Hematopoietic multipotent progenitor cell treated with erythropoietin and hydrocortisone succinate and interleukin-3 and kit ligand, for 4 days (in vitro differentiated cells): ENCODE measurements at places on chromosomes 2 and 18.

GRCh38 chr18:72822202-72822601 is 45.6 kb downstream of the NETO1 start:
- no peak for DNase-seq

DNA sequence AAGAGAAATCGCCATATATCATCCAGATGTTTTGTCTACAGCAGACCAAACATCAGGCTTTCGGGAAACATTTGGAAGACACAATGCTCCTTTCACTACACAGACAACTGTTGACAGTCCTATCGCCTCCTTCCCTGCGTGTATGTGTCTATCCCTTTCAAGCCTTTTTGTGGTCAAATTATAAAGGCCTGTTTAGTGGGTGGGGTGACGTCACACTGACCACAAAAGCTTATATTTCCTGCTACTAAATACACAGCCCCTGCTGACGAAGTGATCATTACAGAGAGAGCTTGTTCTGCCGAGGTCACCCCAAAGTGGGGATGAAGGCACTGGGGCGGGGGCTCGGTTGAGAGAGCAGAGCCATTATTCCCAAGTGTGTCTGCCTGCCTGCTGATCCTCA is 302.7 kb upstream of the TNP1 start:
- peak; percentile 92 for DNase-seq

DNA sequence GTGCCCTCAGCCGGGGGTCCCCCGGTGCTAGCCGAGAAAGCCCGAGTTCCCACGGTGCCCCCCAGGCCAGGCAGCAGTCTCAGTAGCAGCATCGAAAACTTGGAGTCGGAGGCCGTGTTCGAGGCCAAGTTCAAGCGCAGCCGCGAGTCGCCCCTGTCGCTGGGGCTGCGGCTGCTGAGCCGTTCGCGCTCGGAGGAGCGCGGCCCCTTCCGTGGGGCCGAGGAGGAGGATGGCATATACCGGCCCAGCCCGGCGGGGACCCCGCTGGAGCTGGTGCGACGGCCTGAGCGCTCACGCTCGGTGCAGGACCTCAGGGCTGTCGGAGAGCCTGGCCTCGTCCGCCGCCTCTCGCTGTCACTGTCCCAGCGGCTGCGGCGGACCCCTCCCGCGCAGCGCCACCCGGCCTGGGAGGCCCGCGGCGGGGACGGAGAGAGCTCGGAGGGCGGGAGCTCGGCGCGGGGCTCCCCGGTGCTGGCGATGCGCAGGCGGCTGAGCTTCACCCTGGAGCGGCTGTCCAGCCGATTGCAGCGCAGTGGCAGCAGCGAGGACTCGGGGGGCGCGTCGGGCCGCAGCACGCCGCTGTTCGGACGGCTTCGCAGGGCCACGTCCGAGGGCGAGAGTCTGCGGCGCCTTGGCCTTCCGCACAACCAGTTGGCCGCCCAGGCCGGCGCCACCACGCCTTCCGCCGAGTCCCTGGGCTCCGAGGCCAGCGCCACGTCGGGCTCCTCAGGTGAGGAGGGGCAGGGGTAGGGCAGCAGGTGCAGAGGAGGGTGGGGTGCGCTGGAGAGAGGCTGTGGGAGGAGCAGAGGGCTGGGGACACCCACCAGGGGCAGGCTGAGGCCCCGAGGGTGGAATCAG is 14.1 kb upstream of the GMPPA start:
- no peak for DNase-seq

GRCh38 chr2:24836706-24837105 is 43.5 kb downstream of the CENPO start:
- DNase-seq, result no peak

DNA sequence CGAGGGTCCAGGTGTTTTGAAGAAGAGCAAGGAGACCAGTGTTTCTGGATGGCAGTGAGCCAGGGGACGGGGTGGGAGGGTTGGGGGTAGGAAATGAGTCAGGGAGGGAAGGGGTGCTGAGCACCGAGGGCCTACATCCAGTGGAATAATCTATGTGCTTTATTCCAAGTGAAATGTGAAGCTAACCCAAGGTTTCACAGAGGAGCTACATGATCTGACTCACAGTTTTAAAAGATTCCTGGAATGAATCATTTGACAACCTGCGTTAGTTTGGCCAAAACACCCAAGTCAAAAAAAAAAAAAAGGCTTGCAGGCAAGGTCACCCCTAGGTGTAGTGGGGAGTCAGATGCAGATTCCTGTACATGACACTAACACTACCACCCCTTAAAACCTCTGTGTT is 419.7 kb upstream of the MEX3C start:
- DNase-seq, result no peak

GRCh38 chr2:29405707-29406106 is 290.5 kb downstream of the CLIP4 start:
- no peak for DNase-seq

DNA sequence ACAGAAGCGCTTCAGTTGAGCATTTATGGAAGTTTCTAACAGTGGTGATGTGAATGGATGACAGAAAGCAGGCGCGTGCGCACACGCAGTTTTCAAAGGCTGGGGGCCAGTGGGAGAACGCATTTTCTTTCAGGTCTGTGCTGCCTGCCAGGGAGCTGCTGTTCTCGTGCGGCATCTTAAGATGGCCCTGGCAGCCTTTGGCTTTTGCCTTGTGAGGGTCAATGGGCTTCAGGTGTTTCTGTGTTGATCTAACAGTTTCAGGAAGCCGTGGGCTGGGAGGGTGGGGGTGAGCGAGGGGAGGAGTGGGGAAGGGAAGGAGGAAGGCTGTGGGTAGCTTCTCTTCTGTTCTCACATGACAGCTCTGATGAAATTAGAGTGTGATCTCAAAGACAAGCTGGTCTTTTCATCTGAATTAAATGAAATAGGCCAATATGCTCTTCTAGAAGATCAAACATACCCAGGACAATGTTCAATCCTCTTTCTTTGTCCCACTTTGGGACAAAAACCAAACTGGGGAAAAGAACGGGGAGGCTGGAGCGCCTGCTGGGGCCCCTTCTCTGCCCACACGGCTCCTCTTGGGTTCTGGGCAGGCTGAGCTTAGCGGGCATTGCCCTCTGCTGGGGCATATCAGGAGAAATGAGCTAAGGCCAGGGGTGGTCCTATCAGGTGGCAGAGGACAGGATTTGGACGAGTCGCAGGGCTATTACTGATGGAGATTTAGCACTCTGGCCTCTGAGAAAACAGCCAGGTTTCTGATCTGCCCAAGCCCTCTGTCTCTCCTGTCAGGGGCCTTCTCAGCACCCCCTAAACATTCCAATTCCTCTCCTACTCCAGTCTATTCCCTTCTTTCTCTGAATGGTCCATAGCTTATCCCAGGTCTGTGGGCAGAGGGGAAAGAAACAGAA is 126.2 kb upstream of the LGALSL start:
- DNase-seq, result peak; percentile 81

- DNase-seq, result no peak
Measured at GRCh38 chr18:33304277-33304676, 136.2 kb downstream of the CCDC178 start.

GRCh38 chr2:147482111-147482895 is 362.5 kb upstream of the ACVR2A start:
- DNase-seq, result no peak

DNA sequence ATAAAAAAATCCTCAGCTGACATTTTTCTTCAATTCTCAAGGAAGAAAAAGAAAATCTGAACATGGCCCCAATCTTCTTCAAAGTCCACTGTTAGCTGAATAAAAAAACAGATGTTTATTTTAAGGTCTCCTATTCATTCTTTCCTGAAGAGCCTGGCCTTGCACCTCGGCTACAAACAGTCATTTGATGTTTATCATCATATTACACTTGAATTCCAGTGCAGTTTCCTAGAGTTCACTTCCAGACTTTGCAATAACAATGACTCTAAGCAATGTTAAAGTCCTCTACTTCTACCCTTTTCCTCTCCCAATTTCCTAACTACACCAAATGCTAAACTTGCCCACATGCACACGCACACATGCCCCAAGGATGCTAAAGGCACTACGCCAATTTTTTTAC is 70.1 kb downstream of the NOL10 start:
- no peak for DNase-seq

- DNase-seq, result no peak
Measured at GRCh38 chr2:129887688-129888266, 91.7 kb upstream of the RAB6C start.

GRCh38 chr2:69589973-69590652 is 53.4 kb downstream of the AAK1 start:
- peak; percentile 64 for DNase-seq

- DNase-seq, result no peak
Measured at GRCh38 chr2:48529194-48529593, 760 bp upstream of the STON1 start.

DNA sequence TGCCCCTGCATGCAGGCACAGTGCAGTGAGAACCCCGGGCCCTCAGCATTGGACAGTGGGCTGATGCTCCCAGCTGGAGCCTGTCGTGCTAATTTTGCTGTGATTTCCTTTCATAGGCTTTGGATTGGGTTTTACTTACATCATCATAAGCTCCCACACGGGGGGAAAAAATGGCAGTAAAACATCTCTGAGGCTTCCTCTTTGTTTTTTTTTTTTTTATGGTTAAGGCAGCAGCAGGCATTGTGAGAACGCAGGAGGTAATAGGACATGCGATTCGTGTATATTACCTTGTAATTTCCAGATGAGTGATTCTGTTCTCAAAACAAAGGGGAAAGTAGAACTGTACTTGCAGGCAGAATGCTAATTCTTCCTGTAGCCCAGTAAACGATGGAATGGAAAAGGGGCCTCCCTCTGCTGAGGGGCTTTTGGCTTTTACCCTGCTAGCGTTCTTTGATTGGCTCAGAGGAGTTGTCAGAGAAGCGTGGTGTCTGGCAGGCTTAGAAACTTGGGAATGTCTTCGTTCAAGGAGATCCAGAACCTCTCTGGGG is 89.7 kb downstream of the NPAS2 start:
- no peak for DNase-seq

GRCh38 chr2:223598994-223599639 is 3.0 kb downstream of the SCG2 start:
- DNase-seq, result no peak

- peak; percentile 83 for DNase-seq
Measured at GRCh38 chr2:213251618-213252017, 32.6 kb upstream of the SPAG16 start.

DNA sequence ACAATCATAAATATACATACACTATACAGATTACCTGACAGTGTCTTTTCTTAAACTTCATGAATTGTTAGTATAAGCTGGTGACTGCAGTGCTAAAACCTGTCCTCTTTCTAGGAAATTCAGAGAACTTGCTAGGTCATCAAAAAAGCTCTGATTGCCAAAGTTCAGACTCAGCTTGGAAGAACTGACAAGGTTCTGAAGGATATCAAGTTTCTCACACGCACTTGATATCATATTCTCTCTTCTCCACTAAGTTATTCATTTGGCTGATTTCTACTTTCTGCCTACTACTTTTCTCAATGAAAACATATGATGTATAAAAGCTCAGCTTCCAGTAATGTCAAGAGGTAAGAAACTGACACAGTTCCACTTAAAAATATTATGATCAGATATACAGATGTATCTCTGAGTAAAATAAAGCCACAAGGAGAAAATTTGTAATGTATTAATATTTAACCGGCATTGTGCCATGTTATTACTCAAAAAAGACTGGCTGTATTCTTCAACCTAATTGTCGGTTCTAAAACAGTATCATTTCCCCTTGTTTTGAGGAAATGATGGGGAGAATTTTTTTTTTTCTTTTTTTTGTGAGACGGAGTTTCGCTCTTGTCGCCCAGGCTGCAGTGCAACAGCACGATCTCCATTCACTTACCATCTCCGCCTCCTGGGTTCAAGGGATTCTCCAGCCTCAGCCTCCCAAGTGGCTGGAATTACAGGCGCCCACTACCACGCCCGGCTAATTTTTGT is 2.4 kb downstream of the OSBPL1A start:
- peak; percentile 39 for DNase-seq

DNA sequence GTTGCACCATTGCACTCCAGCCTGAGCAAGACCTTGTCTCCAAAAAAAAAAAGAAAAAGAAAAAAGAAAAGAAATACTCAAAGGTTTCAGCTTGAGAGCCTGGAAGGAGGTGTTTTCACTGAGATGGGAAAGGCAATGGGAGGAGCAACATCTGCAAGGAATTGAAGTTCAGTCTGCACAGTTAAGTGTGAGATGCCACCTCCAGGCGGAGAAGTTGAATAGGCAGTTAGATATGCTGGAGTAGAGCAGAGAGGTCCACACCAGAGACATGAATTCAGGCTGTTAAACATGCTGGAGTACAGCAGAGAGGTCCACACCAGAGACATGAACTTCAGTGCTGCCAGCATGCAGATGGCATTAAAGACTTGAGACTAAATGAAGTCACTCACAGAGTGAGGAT is 41.4 kb upstream of the DTNB start:
- peak; percentile 37 for DNase-seq

DNA sequence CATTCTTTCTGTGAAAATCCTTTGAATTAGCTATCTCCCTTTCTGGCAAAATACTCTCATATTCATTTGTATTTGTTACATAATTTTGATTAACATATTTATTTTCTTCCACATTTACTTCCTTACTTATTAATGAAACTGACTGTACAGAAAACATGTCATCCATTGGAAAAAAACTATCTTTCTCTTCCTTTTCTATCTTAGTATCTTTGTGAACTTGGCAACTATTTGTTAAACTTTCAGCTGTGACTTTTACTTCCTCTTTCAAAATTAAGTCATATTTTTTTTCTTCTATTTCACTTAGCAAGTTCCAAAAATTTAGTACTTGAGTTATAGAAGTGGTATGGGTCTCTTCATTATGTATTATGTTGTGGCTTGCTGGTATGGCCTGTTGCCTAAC is 2.6 kb downstream of the RAD51AP2 start:
- no peak for DNase-seq

GRCh38 chr2:96225016-96225533 is 16.4 kb upstream of the STARD7 start:
- DNase-seq, result peak; percentile 74

DNA sequence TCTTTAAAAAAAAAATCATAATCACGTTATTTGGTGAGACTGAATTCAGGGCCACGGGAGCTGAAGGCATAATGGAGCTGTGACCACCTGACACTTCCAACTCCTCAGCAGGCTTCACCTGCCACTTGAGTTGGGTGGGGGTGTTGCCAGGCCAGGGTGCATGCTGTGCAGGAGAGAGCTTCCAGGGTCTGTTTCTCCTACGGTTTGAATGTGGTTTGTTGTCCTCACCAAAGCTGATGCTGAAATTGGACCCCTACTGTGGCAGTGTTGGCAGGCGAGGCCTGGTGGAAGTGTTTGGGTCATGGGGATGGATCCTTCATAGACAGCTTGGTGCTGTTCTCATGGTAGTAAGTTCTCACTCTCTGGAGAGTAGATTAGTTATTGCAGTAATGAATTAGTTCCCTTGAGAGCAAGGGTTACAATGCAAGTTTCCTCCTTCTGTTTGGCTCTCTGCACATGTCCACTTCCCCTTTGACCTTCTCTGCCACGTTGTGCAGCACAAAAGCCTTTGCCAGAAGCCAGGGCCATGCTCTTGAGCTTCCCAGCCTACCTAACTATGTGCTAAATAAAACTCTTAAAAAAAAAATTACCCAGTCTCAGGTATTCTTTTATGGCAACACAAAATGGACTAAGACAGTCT is 38.3 kb upstream of the ANKRD44 start:
- no peak for DNase-seq

DNA sequence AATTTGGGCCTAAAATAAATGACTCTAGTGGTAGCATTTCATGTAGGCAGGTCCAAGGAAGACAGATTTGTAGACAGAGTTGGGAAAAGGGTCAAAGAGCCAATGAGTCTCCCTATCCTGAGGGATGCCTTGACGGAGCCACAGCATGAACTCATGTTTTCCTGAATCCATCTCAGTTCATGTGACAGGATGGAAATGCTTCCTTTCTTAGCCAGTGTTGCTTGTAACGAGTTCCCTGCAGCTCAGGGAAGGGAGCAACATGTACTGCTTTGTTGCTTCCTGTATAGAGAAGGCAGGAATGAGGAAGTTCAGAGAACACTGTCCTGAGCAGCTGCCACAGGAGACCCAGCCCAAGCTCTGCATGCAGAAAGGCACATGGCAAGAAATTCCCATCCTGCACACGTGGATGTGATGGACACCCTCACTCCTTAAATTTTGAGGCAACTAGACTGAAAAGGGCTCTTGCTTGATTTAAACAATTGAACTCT is 27.9 kb downstream of the TMEM17 start:
- DNase-seq, result peak; percentile 72
